ENCODE measurements at places on chromosomes 6 and 20.
A peak's percentile ranks its signal among the peaks of the same experiment; 100 is the strongest.

GRCh38 chr20:61886721-61887595 lies 178.7 kb downstream of the TAF4 start:
- no peak for DNase-seq

DNA sequence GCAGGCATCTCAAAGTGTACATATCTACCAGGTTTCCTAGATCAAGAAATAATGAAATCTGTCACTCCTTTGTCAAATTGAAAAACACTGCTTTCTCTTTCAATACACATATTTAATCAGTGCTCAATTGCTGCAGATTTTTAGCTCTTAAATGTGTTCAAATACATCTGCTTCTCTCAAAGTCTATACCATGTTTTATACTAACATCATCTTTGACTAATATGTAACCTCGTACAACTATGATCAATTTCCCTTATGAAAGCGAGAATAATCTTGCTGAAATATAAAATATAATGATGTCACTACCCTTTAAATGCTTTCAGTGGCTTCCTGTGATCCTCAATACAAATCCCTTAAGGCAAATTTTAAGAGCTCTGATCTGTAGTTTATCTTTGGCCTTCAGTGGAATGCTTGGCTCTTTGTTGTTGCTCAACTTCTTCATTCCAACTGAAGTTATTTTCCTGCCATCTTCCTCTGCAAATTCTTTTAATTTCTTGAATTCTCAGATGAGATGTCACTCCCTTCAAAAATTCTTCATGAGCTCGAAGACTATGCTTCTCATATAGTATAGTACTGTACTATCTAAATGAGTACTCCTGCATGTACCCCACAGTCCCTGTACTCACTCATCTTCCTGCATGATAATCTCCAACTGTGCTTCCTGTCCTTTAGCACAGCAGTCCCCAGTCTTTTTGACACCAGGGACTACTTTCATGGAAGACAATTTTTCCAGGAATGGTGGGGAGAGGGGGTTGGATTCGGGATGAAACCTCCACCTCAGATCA lies 545.1 kb upstream of the GJE1 start:
- no peak for DNase-seq

DNA sequence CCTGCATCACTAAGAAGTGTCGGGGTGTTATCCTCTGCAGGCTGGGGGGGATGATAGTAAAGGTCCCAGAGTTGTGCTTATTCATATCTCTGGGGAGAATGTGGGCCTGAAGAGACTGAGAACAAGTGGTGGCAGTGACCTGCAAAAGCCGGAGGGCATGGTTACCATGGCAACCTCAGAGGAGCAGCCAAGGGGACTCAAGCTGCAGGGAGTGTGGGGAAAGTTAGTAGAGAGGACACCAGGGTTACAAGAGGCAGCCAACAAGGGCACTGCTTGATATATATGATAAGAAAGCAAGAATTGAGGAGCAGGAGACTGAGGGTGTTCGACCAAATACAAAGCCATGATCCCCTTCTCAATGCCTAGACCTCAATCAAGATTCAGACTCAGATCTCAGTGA lies 46.1 kb downstream of the HLA-F start:
- no peak for DNase-seq

DNA sequence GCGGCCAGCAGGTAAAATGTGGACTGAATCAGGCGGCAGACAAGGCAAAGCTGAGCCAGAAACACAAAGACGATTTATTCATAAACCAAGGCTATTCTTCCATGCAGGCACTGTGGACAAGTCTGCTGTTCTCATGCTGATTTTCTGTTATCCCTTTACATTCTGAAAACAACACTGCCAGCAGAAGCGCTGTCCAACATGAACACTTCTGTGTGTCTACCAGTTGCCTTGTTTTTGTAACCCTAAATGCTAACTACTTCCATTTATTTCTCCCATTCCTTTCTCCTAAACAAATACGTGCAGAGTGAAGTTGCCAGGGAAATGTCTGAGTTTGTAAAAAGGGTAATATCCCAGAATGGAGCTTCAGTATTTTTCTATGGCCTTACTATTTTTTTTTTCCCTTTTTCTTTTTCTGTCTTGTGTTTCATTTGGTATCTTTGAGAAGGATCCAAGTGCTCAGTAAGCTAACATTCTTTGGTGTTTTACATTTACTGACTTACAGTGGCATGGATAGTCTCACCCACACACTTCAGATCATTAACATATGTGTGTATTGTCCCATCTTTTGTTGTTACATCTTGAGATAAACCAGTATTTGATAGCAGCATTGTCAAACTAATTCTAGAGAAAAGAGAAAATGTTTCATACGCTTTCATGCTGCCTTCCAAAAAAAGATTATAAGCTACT lies 1308.9 kb upstream of the MAP3K7 start:
- no peak for DNase-seq

DNA sequence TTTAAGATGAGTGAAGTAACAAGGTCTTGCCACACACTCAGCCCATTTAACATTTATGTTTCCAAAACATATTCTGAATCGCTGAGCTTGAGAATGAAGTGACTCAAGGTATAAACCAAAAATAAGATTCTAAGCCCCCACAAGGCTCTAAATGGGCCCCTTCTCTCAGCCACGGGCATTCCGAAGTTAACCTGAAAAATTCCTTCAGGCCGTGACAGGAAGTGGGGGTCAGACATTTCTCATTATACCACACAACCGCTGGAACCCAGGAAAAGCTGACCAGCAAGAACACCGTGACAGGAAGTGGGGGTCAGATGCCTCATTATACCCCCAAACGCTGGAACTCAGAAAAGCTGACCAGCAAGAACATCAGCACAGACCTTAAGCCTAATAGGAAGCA lies 247.9 kb downstream of the ERMARD start:
- DNase-seq, result no peak

GRCh38 chr20:60057866-60058807 lies 99.9 kb downstream of the CDH26 start:
- DNase-seq, result no peak

GRCh38 chr6:124991764-124992295 lies 29.6 kb downstream of the RNF217 start:
- no peak for DNase-seq

DNA sequence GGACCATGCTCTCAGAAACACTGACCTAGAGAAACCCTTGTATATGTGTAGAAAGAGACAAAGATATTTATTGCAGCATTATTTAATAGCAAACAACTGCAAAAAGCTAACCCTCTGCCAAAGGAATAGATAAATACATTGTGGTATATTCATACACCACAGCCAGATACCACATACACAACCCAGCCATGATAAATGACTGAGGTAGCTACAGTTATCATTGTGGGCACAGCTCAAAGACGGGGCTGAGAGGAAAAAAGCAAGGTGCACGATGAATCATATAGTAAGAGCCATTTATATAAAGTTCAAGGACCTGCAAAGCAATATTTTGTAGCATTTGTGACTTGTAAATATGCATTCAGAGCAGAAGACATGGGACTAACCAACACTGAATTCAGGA lies 30.8 kb downstream of the RSPO4 start:
- no peak for DNase-seq

DNA sequence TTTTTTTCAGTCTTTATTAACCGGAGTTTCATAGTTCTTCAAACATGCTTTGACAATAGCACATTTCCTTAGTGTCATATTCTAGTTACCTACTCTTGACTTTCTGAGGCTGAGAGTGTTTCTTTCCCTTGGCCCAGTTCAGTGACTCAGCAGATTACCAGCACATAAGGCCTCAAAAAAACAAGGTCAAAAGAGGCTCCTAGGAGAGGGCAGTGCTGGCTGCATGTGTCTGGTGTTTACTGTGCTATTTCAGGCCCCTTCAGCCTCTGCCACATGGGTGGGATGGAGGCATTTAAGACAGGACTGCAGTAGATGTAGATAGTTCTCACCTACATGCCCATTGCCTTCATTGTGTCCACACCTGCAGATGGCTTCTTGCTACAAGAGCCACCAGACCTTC lies 198.2 kb upstream of the SSTR4 start:
- no peak for DNase-seq

GRCh38 chr6:30013291-30013922 lies 47.7 kb upstream of the POLR1H start:
- peak; percentile 51 for DNase-seq

- DNase-seq, result no peak
These were observed 267.9 kb downstream of the THBS2 start for GRCh38 chr6:168985705-168986104.

DNA sequence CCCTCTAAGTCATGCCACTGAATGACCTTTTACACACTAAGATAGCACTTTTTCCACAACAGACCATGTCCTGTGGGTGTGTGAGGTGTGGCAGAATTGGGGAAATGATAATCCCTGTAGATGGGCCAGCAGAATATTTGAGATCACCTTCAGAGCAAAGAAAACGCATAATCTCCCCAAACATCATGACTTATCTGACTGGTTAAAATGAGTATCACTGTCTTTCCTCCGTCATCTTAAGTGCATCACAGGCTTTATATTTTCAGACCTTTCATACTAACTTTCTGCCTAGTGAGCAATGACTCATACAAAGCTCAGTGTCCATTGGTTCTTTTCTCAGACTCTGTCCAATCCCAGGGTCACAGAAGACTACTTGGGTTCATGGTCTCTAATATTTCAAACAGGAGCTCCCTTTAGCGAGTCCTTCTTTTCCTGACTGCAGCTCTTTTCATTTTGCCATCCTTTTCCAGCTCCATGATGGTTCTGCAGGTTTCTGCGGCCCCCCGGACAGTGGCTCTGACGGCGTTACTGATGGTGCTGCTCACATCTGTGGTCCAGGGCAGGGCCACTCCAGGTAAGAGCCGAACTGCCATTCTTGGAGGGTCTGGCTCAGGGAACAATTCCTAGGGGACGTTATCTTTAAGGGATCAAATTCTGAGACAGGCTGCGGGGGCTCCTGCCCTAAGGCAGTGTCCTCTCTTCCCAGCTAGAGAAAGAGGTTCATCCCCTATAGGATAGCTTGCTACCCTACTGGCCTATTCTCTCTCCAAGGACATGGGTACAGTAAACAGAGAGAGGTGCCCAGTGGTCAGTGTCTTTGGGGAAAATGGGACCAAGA lies at the start of gene HLA-DPB1:
Gene HLA-DPB1, plus strand, starts transcription at position 423 of the 838 bp plus-strand sequence. Its CDS starts 52 bp downstream, at position 475.
- DNase-seq, result no peak

- no peak for DNase-seq
These were observed 73.3 kb upstream of the CENPW start for GRCh38 chr6:126266664-126267063.

DNA sequence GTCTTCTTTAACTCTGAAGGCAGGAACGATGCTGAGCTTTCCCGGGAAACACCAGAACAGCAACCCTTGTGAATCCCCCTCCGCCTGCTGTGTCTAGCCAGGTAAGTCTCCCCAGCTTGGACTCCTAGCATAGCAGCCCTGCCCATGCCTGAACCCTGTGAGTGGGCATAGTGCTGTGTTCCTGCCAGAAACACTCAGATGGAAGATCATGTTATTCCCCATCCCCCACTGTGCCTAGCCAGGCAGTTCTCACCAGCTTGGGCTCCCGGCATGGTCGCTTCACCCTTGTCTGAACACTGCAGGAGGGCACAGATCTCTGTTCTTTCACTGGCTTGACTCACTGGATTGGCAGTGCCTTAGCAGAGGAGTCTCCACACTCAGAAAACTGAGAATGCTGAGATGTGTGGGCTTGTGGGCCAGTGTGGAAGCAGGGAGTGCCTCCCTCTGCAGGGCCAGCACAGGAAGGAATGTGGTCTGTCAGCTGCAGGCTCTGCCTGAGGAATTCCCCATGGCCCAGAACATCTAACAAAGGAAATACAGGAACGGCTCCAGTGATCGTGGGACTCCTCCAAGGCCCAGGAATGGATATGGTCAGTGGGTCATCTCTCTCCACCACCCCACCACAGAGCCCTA lies 440.1 kb upstream of the ADGRB3 start:
- DNase-seq, result no peak

Measured in activated CD4-positive, alpha-beta T cell treated with anti-CD3 and anti-CD28 coated beads for 1 hour (primary cell).